Stimulated activated CD8-positive, alpha-beta memory T cell treated with anti-CD3 and anti-CD28 coated beads, Interleukin-7, amount 100 ng/mL, for 24 hours (primary cell): ENCODE measurements at places on chromosomes 16 and 17.

- no peak for DNase-seq
These were observed 26.6 kb downstream of the TPSD1 start for GRCh38 chr16:1282324-1282973.

DNA sequence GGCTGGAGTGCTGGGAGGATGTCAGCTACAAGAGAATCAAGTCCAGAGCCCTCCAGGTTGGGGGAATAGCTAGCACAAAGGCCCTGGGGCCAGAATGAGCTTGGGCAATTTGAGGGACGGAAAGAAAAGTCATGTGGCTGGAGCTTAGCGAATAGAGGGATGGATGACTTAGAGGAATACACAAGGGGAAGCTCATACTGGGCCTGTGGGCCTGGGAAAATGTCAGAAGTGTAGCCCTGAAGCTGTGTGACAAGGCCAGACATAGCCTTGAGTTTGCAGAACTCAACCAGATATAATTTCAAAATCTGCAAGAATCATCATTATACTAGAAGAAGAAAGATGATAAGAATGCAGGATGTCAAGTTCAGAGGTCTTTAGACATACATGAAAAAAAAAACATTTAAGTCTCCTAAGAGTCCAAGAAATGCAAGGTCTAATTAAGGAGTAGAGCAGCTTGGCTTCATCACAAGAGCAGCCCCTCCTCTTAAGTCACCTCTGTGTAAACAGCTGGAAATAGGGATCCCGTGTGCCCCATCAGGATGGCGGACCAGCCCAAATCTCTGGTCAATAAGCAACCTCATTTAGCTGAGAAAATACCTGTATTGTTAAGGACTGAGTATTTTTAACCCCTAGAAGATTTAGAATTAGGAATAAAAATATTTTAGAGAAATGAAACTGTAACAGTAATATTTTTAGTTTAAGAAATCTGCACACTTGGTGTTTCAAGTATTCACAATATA is 66.6 kb downstream of the ABCC12 start:
- no peak for DNase-seq

DNA sequence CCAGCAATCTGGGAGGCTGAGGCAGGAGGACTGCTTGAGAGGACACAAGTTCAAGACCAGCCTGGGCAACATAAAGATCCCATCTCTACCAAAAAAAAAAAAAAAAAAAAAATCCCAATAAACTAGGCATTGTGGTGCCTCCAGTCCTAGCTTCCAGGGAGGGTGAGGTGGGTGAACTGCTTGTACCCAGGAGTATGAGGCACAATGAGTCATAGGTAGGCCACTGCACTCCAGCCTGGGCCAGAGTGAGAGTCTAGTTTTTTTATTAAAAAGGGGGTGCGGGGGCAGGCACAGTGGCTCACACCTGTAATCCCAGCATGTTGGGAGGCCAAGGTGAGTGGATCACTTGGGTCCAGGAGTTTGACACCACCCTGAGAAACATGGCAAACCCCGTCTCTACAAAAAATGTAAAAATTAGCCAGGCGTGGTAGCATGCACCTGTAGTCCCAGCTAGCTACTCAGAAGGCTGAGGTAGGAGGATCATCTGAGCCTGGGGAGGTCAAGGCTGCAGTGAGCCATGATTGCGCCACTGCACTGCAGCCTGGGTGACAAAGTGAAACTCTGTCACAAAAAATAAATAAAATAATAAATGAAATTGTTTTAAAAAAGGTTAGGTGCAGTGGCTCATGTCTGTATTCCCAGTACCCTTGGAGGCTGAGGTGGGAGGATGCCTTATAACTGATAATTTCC is 7.8 kb upstream of the CHST6 start:
- no peak for DNase-seq

DNA sequence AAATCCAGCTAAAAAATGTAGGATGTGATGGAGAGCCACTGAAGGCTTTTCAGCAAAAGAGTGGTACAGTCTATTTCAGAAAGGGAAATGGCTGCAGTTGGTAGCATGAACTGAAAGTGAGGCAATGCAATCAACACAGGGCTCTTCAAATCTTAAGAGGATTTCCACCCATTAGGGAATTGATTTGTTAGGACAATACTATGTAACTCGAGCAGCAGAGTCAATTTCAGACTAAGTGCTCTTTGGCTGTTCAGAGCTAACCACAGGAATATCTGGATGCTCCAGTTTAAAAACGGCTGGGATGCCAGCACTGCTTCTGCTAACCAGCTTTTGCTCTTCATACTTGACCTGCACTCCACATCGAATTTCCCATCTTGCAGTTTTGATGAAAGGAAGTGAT is 24.6 kb downstream of the CACNG1 start:
- no peak for DNase-seq

- DNase-seq, result no peak
These were observed 165.3 kb upstream of the GSE1 start for GRCh38 chr16:85447693-85448313.

- DNase-seq, result no peak
These were observed 12.0 kb downstream of the MYO15A start for GRCh38 chr17:18120461-18121017.

- no peak for DNase-seq
These were observed 17.4 kb upstream of the MTSS2 start for GRCh38 chr16:70703041-70703834.

DNA sequence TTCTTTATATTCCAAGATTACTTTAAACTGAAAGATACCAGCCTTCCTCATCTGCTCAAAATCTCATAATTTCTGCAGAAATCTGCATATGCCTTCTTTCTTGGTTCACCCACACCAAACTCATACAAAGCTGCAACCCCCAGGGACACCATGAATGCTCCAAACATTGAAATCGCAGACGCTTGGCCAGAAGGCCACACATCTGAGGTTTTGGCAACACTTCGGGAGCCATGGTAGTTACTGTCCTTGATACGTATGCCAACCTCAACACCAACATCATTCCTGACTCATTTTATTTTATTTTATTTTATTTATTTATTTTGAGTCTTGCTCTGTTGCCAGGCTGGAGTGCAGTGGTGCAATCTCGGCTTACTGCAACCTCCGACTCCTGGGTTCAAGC is 11.8 kb downstream of the GSPT1 start:
- DNase-seq, result no peak

GRCh38 chr17:34318474-34318873 is 761 bp upstream of the CCL8 start:
- DNase-seq, result no peak

DNA sequence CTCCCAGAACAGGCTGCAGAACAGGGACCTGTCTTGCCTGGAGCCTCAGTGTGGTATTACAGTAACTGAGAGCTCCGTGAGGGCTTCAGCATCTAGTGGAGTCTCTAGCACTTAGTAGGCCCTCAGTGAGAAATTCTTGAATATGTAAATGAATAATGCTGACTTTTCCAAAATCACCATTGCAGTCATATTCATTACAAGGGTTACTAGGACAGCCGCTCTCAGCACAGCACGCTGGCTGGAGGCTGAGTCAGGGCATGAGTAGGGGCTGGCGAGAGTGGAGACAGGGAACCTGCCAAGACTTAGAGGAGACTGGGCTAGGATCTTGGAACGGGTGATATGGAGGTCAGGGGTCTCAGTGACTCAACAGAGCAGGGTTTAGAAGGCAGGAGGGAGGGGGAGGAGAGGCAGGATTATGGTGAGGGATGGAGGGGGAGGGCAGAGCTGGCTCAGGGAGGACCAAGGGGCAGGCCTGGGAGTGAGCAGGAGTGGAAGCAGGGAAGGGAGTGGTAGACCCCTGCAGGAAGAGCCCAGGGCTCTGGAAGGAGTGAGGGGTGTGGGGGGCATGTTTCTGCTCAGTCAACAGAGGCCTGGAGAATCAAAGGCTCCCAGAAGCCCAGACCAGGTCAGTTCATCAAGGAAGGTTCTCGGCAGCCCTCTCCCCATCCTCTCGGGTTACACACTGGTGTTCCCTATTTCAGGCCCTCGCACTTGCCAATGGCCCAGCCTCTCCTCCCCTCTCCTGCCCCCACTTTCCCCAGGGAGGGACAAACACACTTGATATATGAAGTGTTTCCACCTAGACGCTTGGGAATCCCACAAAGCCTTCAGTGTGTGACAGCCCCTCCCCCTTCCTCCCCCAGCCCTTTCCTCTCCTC is 42.3 kb downstream of the FZD2 start:
- DNase-seq, result no peak

DNA sequence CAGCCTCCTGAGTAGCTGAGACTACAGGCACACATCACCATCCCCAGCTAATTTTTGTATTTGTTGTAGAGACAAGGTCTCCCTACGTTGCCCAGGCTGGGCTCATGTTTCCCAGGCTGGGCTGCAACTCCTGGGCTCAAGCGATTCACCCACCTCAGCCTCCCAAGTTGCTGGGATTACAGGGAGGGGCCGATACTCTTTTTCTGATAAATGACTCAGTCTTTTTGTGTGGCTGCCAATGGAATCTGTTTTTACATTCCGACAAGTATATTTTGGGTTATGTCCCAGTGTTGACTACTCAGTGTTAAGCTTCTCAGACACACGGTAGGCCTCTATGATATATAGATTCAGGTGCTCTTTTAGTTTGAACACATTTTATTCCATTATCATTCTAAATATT is 58.1 kb downstream of the SLFN11 start:
- no peak for DNase-seq

- no peak for DNase-seq
These were observed 26.4 kb upstream of the TEKT1 start for GRCh38 chr17:6857904-6858303.

DNA sequence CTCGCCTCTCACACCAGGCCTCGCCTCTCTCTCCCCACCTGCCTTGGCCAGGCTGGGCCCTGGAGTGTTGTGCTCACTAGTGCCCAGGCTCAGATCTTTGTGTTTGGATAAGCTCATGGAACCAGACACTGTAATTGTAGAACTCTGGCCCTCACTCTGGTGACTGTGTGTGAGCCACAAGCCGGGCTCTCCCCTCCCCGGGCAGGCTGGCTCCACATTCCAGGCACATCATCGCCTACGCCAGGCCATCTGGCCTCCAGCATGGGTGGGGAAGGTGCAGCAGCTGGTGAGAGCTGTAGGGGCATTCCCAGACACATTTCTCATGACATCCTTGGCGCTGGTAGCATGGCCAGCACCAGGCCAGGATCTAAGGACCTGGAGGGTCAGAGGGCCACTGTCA is 202.3 kb downstream of the RAB11FIP4 start:
- DNase-seq, result no peak

DNA sequence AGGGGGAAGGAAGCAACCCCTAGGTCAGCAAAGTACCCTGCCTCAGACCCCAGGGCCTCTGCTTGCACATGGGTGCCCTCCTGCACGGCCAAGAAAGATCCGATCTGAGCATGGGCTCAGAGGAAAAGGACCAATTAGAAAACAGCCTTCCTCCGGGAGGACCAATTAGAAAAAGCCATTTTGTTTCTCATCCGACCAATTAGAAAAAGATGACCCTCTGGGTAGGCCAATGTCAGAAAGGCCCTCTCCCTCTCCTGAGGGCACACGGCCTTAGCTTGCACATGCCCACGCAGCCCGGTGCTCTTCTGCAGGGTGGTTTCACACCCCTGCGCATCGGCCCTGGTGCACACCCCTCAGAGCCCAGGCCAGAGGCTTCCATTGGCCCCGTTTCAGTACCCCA is 5.1 kb upstream of the CISD3 start:
- DNase-seq, result no peak

- DNase-seq, result no peak
These were observed 27.4 kb upstream of the TNS4 start for GRCh38 chr17:40528692-40529417.
